ENCODE measurements at places on chromosomes 3 and 15. TPM values are rescaled to one million over a fixed set of nuclear protein-coding genes. Genes with fewer than 3 reads are reported as not detected.

GRCh38 chr3:43503067-43503728 is 118.6 kb downstream of the ANO10 start:
- H3K4me3 ChIP-seq = no peak overlapping the region
- H3K4me1 ChIP-seq = peaks cover 64% of the 10 kb centered on the region
- no peaks in the 10 kb centered on the region for H3K27me3 ChIP-seq

GRCh38 chr15:80309769-80310384 is 57.9 kb upstream of the CTXND1 start:
- no peaks in the 10 kb centered on the region for H3K36me3 ChIP-seq
- H3K4me1 ChIP-seq = no peaks in the 10 kb centered on the region
- H3K27me3 ChIP-seq = peaks cover 21% of the 10 kb centered on the region
- peak; percentile 6 for DNase-seq
- H3K4me3 ChIP-seq = no peak overlapping the region

- H3K27me3 ChIP-seq = no peaks in the 10 kb centered on the region
- no peaks in the 10 kb centered on the region for H3K4me1 ChIP-seq
- no peak overlapping the region for H3K4me3 ChIP-seq
- H3K27ac ChIP-seq = no peak overlapping the region
- no peak for DNase-seq
Observed at GRCh38 chr3:172977696-172978095, 163.3 kb downstream of the SPATA16 start.

DNA sequence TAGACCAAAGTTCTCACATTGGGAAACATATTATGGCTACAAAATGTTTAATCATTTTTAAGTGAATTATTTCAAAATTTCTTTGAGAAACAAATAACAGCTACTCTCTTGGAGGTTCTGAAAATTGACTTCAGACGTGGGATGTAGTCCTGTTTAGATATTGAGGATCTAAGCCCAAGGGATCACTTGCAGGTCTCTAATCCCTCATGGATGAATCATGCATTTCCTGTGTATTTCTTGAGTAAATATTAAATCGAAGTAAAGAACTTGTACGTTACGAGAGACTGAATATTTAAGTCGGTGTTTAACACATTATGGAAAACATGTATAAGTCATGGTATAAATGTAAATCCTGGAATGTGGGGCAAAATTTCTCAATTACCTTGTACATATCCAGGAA is 119.8 kb downstream of the EPHA3 start:
- no peaks in the 10 kb centered on the region for H3K27me3 ChIP-seq
- H3K27ac ChIP-seq = no peak overlapping the region
- H3K4me1 ChIP-seq = no peaks in the 10 kb centered on the region
- no peak for DNase-seq
- no peak overlapping the region for H3K4me3 ChIP-seq
- no peaks in the 10 kb centered on the region for H3K36me3 ChIP-seq

DNA sequence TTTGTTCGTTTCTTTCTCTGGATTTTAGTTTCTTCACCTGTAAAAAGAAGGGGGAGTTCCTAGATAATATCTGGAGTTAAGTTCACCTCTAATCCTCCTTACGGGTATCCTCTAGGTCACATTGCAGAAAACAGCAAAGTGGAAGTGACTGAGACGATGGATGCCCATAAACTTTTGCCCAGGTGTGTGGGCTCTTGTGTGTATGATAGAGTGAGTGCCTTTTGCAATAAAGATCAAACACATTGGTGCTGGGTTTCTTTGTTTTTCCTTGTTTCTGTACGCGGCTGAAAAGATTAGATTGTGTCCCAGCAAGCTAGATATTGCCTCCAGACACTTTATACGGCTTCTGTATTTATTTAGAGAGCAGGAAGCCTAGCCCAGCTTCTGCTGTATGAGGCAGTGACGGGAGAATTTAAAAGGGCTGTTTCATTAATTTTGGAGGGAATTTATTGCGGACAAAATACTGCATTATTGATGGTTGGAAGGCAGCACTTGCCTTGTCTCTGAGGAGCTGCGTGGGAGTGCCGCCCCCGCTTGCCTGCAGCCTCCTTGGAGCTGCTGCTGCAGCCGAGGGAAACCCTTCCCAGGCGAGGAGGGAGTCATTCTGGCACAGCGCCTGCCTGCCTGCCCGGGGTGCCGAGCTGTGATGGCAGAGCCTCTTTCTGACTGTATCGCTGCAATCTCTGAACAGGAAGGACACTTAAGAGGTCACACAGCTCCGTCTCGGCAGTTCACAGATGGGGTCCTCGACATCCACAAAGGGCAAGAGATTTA is 38.5 kb downstream of the PYDC2 start:
- no peaks in the 10 kb centered on the region for H3K36me3 ChIP-seq
- no peak overlapping the region for H3K4me3 ChIP-seq
- no peaks in the 10 kb centered on the region for H3K4me1 ChIP-seq
- no peak overlapping the region for H3K27ac ChIP-seq
- DNase-seq = no peak

DNA sequence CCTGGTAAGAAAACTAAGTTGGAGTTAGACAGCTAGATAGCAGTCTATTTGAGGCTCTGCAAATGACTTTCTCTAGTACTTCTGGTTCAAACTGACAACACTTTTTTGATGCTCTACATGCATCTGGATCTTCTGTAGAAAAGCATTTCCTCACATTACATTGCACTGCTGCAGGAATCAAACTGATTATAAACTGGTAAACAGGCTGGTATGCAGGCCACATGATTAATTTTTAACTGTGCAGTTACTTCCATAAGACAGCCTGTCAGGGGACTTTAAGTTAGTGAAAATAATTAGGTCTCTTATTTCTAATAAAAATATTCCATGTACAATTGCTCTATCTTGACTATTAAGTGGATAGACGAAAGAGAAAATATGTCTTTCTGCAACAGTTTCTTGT is 550.0 kb upstream of the ALCAM start:
- no peaks in the 10 kb centered on the region for H3K36me3 ChIP-seq
- DNase-seq = no peak
- no peaks in the 10 kb centered on the region for H3K27me3 ChIP-seq
- no peaks in the 10 kb centered on the region for H3K4me1 ChIP-seq
- no peak overlapping the region for H3K4me3 ChIP-seq

GRCh38 chr15:91127236-91127955 is 27.3 kb downstream of the SV2B start:
- H3K36me3 ChIP-seq = no peaks in the 10 kb centered on the region
- H3K27me3 ChIP-seq = peaks cover 23% of the 10 kb centered on the region
- no peak for DNase-seq

DNA sequence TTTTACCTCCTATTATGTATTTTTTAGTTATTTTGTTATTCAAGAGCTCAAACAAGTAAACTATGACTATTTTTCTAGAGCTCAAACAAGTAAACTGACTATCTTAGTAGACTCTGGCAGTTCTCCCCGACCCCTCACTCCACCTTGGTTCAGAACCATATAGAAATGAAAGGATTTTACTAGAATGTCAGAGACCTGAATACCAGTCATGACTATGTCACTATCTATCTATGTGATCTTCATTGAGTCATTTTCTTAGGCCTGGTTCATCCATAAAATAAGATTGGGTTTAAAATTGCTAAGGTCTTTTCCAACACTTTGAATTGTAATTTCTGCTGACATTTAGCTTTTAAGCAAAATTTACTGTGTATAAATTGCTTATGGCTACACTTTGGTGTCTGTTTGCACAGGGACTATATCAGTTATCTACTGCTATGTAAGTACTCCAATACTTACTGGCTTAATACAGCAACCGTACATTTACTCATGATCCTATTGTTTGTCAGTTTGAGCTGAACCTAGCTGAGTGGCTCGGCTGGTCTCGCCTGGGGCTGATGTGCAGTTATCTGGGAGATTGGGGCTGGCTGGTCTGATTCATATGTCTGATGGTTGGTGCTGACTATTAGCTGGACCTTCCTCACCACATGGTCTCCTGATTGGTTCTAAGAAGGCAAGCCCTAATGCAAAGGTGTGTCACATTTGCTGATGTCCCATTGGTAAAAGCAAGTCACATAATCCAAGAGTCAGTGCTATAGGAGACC is 37.0 kb downstream of the RASA2 start:
- H3K36me3 ChIP-seq = peaks cover 43% of the 10 kb centered on the region
- H3K27ac ChIP-seq = peak overlapping the region; percentile 64
- no peak for DNase-seq
- peaks cover 71% of the 10 kb centered on the region for H3K4me1 ChIP-seq
- H3K27me3 ChIP-seq = no peaks in the 10 kb centered on the region

DNA sequence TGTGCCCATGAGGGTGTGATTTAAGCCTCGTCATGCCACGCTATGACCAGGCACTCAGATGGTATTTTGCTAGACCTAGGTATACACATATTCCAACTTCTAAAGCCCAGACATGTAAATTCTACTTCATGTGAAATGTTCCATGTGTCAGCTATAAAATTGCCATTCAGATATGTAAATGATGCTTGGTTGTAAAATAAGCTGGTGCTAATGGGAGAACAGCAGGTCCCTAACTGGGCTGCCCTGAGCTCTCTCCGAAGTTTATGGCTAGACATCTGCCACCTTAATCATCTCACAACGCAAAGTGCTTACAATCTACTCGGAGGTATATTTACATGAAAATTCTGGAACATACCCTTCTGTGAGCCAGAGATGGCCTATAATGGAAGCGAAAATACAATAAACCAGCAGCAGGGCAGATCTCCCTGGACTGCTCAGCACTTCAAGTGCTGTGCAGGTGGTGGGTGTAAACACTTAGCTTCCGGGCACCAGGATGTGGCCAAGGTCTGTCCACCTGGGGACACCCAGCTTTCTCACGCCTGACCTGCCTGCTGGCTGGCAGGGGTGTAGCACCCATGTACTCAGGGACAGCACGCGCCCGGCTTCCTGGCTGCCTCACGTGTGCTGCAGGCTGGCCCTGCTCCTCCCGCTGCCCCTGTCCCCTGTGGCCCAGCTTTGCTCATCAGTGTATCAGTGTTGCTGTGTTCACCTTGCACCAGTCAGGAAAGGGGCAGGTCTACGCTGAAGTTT is 82.0 kb downstream of the CHDH start:
- no peak for DNase-seq

GRCh38 chr3:187085933-187086332 is 53.4 kb downstream of the RPL39L start:
- H3K27me3 ChIP-seq = no peaks in the 10 kb centered on the region
- no peak overlapping the region for H3K27ac ChIP-seq
- peaks cover 15% of the 10 kb centered on the region for H3K36me3 ChIP-seq
- no peak overlapping the region for H3K4me3 ChIP-seq
- peaks cover 10% of the 10 kb centered on the region for H3K4me1 ChIP-seq

- H3K27me3 ChIP-seq = no peaks in the 10 kb centered on the region
- H3K4me3 ChIP-seq = no peak overlapping the region
- no peak for DNase-seq
- no peaks in the 10 kb centered on the region for H3K4me1 ChIP-seq
- no peak overlapping the region for H3K27ac ChIP-seq
Observed at GRCh38 chr3:83873550-83873949, 1085.2 kb upstream of the CADM2 start.

DNA sequence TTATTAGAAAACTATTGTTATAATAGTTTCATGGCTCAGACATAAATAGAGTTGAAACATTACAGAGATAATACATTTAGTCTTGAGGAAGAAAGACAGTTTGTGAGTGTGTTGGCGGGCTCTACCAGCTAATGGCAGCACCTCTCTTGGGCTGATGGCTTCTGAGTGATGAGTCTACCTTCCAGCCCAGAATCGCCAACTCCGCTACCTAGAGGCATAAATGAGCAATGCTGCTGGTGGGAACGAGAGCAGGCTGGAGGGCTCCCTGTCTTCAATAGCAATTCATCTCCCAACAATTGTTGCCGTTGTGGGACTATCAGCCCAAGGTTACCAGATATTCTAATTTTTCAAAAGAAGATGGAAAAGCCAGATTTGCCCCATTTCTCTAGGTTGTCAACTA is 388.7 kb downstream of the FOXP1 start:
- H3K36me3 ChIP-seq = peaks cover 64% of the 10 kb centered on the region
- DNase-seq = no peak
- no peak overlapping the region for H3K4me3 ChIP-seq

DNA sequence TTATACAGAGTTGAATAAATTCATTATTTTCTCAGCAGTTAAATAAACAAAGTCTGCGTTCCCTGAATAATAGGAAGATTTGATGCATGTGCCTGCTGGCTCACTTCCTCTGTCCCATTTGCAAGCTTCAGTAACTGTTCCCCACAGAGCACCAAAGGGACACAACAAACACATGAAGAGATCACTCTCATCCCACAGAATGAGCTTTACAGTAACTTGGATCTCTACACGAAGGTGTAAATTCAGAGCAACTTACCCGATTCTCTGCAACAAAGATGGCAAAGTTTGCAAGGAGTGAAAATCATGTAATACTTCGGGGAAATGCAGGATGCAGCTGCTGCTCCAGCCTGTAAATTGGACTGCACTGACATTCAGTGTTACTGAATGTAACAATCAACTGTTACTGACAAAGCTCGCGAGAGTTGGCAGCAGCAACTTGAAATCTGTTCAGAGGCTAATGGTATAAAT is at the start of gene BCHE:
Gene BCHE (minus strand): TSS at position 366 of the 468 bp plus-strand sequence. CDS start 6,390 bp downstream, outside the sequence.
- no peak for DNase-seq
- H3K4me1 ChIP-seq = no peaks in the 10 kb centered on the region
- no peak within 1 kb of the TSS for H3K27ac ChIP-seq
- H3K4me3 ChIP-seq = no peak within 1 kb of the TSS
- H3K36me3 ChIP-seq = no peaks in the 10 kb centered on the region
- H3K27me3 ChIP-seq = no peaks in the 10 kb centered on the region

GRCh38 chr3:128847666-128848370 is 31.6 kb upstream of the ACAD9 start:
- no peak overlapping the region for H3K4me3 ChIP-seq
- no peak overlapping the region for H3K27ac ChIP-seq
- H3K36me3 ChIP-seq = no peaks in the 10 kb centered on the region
- no peaks in the 10 kb centered on the region for H3K27me3 ChIP-seq
- no peak for DNase-seq

GRCh38 chr3:127062926-127063325 is 80.0 kb downstream of the PLXNA1 start:
- H3K36me3 ChIP-seq = no peaks in the 10 kb centered on the region
- no peak overlapping the region for H3K4me3 ChIP-seq
- H3K27ac ChIP-seq = no peak overlapping the region
- DNase-seq = no peak
- H3K4me1 ChIP-seq = no peaks in the 10 kb centered on the region
- peaks cover 6% of the 10 kb centered on the region for H3K27me3 ChIP-seq

DNA sequence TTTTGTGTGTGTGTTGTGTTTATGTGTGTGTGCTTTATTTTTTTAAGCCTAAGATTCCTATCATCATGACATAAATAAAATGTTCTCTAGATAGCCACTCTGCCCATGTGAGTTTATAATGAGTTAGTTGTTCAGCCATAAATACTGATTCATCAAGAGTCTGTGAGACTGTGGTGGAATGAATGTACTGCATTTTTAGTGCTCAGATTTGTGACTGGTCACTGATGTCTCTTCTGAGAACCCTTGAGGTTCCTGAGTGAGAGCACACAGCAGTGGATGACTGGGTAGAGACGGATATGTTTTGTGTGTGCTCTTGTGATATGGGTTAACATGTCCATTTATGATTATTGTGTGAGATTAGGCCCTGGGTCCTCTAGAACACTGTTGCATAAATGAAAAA is 51.2 kb downstream of the SETD5 start:
- H3K27ac ChIP-seq = no peak overlapping the region
- no peak for DNase-seq
- H3K27me3 ChIP-seq = no peaks in the 10 kb centered on the region
- peaks cover 69% of the 10 kb centered on the region for H3K36me3 ChIP-seq

GRCh38 chr15:58459560-58459959 is 27.8 kb downstream of the LIPC start:
- H3K36me3 ChIP-seq = peaks cover 3% of the 10 kb centered on the region
- no peak overlapping the region for H3K4me3 ChIP-seq
- DNase-seq = no peak

GRCh38 chr3:38644662-38645053 is 4.8 kb downstream of the SCN5A start:
- no peak overlapping the region for H3K4me3 ChIP-seq
- H3K27ac ChIP-seq = no peak overlapping the region
- peaks cover 2% of the 10 kb centered on the region for H3K27me3 ChIP-seq

PPP1R14D gene
- not detected for total RNA-seq

C2CD4A gene
- 0.67 TPM for total RNA-seq

ITIH3 gene
- total RNA-seq = not detected

WDR93 gene
- not detected for total RNA-seq

COL7A1 gene
- 1.6 TPM for total RNA-seq

XCR1 gene
- total RNA-seq = not detected

KLF15 gene
- total RNA-seq = 0.11 TPM

All from activated CD8-positive, alpha-beta T cell treated with anti-CD3 and anti-CD28 coated beads for 36 hours (primary cell).